ENCODE measurements at places on chromosomes 3 and 15.

GRCh38 chr3:126959921-126960603 is 22.9 kb upstream of the PLXNA1 start:
- DNase-seq, result no peak

DNA sequence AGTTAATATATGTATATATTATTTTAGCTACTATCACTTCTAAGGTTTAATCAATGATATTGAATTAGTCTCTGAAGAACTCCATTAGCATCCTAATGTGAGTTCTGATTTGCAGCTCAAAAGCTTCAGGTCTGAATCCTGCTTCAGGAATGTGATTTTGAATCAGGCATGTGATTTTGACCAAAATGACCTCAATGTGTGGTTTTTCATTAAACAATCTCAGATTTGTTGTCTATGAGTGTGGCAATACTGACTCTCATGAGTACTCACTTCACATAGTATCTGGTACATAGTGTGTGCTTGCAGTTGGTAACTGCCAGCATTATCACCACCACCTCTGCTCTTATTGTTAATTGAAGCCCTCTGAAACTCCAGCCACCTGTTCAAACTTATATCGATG is 251.0 kb downstream of the KCNH8 start:
- DNase-seq, result no peak

- DNase-seq, result no peak
Observed at GRCh38 chr3:27688053-27688452, 34.1 kb downstream of the EOMES start.

DNA sequence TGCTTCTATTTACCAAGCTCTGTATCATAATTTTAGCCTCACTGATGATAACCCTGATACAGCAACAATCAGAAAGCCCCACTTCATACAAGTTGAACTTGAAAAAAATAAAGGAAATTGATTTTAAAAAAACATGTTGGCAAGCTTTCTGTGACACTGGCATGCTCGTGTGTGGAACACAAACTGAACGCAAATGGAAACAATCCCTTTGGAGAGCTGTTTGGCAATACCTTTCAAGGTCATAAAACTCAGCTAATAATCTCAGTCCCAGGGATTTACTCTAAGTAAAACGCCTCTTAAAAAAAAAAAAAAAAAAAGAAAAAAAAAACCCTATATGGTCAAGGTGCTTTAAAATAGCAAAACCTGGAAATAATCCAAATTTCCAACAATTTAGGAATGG is 166.7 kb upstream of the BCL6 start:
- no peak for DNase-seq

GRCh38 chr3:123349201-123349535 is 99.7 kb downstream of the ADCY5 start:
- no peak for DNase-seq

DNA sequence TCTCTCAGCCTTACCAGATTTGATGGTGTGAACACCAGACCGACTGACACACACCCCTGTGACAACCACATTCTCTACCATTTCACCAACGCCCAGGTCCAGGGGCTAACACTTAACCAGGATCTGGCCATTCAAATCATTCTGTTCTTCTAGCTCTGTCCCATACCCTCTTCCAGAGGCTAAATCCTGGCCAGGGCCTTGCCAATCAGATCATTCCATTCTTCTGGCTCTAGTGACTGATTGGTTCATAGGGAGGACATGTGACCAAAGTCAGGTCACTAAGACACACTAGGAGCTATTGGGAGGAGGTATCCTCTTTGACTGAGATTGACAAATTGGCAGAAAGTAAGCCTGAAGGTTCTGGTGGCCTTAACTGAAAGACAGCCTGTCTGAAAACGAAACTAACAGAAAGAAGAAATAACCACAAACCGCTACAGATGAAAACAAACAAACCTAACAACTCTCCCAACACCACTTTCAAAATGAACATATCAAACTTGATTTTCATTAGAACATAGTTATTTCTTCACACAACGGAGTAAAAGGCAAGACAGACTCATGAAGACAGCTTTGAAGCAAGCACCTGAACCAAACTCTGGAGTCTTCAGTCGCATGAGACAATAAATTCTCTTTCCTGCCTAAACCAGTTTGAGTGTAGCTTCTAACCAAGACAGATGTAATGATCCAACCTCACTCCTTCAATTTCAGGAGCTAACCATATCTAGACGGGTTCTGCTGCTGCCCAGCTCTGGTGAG is 68.5 kb downstream of the TRANK1 start:
- DNase-seq, result no peak

GRCh38 chr3:24048843-24049242 is 103.8 kb downstream of the NR1D2 start:
- no peak for DNase-seq

DNA sequence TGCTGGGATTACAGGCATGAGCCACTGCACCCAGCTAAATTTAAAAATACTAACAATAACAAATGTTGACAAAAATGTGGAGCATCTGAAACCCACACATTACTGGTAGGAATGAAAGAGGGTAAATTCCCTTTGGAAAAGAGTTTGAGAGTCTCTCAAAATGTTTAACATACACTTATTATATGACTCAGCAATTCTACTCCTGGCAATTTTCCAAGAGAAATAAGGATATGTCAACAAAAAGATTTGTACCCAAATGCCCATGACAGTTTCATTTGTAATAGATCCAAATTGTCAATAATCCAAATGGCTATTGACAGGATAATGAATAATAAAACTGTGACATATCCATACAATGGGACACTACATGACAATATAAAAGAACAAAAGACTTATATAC is 9.0 kb downstream of the HCLS1 start:
- DNase-seq, result peak; percentile 16

GRCh38 chr3:138197058-138197457 is 10.0 kb downstream of the ARMC8 start:
- no peak for DNase-seq

DNA sequence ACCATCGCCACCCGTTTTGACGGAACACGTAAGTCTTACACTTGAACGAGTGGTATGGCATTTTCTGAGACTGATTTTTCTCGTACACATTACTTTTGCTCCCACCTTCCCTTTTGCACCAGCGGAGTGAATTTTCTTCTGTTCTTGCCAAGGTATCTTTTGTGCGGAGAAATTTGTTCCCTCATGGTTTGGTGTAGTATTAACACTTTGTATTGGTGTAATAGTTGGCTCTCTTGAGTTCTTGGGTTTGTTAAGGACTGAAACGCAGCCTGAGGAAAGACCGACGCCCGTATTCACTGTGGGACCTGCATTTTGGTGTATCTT is 420 bp downstream of the KCNH8 start:
- DNase-seq, result peak; percentile 13

DNA sequence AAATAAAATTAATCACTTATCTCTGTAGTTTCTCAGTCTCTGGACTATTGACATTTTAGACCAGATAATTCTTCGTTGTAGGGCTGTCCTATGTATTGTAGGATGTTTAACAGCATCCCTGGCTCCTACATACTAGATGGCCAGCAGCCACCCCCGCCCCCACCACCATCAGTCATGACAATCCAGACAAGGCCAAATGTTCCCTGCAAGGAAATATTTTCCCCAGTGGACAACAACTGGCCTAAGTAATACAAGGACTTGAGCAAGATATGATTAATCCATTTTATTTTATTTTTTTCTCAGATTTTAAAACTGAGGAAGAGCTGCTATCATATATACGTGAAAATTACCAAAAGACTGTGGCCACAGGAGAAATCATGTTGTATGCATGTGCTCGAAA is 23.8 kb downstream of the TICRR start:
- DNase-seq, result no peak

- no peak for DNase-seq
Observed at GRCh38 chr3:71389191-71389590, 194.3 kb downstream of the FOXP1 start.
